GM18507 (cell line): ENCODE measurements at places on chromosomes 4 and X.

DNA sequence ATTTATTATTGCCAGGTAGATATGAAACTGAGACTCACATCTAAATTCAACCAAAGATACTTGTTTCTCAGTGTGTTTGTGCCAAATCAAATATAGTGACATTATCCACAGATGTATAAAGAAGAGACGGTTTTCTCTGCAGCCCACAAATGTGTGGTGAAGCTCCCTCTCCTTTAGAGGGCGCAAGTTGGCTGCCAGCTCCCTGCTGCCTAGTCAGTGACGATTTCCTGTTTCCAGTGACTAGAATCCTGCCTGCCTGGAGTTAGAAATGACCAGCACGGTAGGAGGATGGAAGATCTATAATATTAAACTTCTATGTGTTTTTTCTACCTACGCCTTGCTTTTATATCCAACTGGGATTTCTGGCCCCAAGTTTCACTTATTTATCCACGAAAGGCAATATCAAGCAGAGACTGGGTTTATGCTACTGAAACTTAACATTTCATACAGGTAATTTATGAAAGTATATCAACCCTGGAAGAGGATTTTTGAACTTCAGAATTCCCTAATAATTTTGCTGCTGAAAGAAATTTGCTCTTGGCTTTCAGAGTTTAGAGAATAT is 1793.7 kb upstream of the TENM3 start:
- DNase-seq = no peak

DNA sequence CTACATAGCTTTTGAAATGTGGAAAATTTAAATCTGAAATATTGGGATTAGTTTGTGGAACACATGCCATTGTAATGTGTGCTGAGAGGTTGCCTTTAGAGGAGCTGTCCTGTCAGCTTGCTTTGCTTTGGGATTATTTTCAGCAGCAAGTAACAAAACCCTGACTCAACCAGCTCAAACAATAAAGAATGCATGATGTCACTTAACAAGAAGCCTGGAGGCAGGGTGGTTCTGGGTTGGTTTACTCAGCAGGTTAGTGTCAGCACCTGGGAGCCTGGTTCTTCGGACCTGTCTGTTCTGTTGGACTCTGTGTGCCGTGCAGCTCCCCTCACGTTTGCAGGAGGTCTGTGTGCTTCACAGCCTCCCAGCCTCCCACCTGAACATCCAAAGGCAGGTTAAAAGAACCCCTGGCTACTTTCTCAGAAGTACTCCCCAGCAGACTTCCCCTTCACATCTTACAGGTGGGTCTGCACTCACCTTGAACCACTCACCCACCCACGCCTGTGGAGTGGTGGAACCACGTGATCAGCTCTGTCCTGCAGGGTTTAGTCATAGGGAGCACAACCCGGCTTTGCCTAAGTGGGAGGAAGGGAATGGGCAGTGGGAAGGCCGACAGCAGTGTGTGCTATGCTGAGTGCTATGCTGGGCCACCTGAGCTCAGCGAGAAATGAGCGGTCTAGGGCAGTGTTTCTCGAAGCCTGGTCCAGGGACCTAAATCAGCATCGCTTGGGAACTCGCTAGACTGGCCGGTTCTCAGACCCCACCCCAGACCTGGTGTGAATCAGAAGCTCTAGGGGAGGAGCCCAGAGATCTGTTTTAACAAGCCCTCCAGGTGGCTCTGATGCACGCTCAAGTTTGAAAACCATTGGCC is 20.4 kb downstream of the TMEM131L start:
- DNase-seq = no peak

GRCh38 chrX:12142661-12143060 is 4.4 kb downstream of the FRMPD4 start:
- no peak for DNase-seq

GRCh38 chrX:55008571-55009358 is 8.6 kb downstream of the APEX2 start:
- no peak for DNase-seq

- no peak for DNase-seq
Observed at GRCh38 chr4:144718958-144719512, 73.1 kb downstream of the HHIP start.

- no peak for DNase-seq
Observed at GRCh38 chr4:168528131-168528949, 31.5 kb downstream of the PALLD start.

GRCh38 chr4:24489870-24490269 is 94.5 kb downstream of the DHX15 start:
- no peak for DNase-seq

GRCh38 chr4:35757836-35758235 is 486.5 kb downstream of the ARAP2 start:
- DNase-seq = no peak

DNA sequence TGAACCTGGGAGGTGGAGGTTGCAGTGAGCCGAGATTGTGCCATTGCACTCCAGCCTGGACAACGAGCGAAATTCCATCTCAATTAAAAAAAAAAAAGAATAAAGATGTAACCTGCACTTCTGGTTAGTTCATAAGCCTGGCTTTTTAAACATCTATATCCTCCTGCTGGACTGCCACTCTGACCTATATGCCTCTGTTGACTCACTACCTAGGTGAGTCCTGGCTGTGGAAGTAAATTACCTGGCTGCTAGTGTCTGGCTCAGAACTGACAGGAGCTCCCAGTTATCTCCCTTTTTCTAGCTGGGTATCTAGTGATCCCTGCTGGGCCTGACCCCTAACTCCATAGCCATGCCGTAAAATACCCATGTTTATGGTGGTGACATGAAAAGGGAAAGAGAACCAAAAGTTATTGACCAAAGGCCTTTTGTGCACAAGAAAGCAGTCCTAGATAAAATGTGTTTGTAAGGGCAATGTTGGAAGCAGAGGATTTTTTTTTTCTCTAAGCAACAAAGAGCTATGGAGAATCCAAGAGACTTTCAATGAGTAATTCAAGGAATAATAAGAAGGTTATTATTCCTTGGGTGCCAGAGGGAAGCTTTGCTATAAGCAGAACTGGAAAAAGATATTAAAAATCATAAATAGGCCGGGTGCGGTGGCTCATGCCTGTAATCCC is 10.4 kb upstream of the G3BP2 start:
- DNase-seq = no peak

DNA sequence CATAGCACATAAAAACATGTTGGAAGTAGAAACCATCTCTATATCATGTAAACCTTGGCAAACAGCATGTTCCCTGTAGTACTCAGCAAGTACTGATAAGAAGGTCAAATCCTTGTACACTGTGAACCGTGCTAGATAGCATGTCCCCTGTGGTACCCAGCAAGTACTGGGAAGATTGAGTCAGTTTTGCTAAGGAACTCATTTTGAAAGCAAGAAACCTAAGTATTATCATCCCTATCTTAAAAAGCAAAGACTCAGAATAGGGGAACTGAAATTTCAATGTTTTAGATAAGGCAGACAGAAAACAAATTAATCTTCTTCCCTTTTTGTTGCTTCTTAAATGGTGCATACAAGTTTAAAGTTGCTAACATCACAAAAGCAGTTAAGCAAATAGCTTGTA is 180.2 kb downstream of the RBM46 start:
- no peak for DNase-seq

- DNase-seq = no peak
Observed at GRCh38 chr4:9599266-9599665, 155.1 kb downstream of the DEFB131A start.

- DNase-seq = no peak
Observed at GRCh38 chrX:37638047-37638446, 47.5 kb upstream of the XK start.

DNA sequence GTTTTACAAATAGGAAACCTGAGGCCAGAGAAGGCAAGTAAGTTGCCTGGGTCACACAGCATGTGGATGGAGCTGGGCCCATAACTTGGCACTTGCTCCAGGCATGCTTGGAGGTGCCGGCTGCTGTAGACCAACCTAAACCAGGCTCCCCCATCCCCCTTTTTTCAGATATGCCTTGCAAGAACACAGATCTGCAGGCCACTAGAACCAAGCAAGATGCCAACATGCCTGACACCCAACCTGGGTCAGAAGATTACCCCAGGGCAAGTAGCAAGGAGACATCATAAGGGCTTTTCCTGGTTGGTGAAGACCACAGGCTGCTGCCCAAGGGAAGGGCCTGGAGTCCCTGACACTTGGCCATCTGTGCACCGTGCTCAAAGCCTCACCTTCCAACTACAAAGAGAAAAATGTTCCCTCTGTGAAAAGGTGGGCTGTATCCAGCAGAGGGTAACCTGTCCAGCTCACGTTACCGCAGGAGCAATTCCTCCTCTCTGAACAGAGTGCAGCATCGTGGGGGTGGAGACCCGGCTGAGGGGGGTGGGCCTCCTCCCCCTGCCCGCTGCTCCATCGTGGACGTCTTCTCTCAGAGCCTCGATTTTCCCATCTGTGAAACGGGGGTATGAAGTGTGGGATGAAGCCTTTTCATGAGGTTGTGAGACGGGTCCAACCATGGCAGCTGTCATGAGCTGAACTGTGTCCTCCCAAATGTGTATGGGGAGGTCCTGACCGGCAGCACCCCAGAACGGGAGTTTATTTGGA is 23.0 kb downstream of the HMX1 start:
- no peak for DNase-seq

DNA sequence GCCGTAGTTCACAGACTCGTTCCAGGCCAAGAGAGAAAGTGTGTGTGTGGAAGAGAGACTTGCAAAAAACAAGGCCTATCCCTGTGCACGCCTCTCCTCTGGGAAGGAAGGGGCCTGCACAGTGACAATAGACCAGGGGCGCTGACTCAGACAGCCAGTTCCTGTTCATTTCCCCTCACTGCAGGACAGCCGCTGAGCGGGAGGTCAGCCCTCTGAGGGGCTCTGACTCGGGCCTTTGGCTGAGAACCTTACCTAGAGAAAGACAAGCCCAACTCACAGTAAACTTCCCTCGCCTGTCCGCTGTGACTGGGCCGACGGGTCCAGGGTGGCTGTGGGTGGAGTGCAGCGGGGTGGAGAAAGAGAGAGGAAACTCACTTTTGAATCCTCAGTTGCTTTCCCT is 52.1 kb downstream of the RTL5 start:
- DNase-seq = no peak

GRCh38 chr4:16706251-16706650 is 192.2 kb downstream of the LDB2 start:
- DNase-seq = no peak

DNA sequence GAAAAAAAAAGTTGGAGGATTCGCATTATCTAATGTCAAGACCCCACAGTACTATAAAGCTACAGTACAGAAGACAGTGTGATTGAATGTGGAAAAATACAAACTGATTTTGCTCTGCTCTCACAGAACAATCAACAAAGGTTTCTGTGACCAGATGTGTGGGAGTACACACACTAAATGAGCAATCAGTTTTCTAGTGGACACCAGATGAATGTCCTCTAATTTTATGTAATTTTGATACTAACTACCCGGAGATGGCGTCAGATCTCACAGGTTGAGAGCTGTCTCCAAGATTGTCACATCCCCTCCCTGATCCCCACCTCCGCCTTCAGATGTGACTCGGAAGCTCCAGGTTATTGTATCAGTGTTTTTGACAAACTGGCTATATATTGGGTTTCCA is 81.9 kb upstream of the HUWE1 start:
- no peak for DNase-seq

GRCh38 chrX:9342561-9343051 is 122.3 kb upstream of the TBL1X start:
- DNase-seq = no peak

- no peak for DNase-seq
Observed at GRCh38 chr4:114021451-114021850, 42.0 kb upstream of the ARSJ start.

GRCh38 chr4:101014417-101014816 is 332.9 kb downstream of the PPP3CA start:
- DNase-seq = no peak

- no peak for DNase-seq
Observed at GRCh38 chrX:53155512-53156206, 61.7 kb downstream of the KANTR start.

GRCh38 chr4:43251841-43252240 is 359.3 kb downstream of the GRXCR1 start:
- DNase-seq = no peak

GRCh38 chrX:31931225-31931624 is 859.4 kb upstream of the FTHL17 start:
- DNase-seq = no peak

DNA sequence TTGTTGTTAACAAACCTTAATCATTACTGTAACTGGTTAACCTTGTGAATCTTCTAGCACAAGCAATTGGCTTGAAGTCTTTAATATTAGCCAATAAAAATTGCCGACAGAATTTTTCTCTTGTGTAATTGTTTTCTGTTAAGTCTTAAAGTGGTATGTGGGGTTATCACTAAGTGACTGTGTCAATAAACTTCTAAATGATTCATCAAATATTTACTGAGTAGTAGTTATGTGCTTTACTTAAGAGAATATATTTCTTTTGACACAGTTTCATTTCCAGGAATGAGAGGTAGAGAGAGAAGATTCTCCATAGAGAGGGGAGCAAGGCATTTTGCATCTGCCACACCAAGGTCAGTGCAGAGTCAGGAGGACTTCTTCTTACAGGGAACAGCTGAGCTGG is 2361.6 kb upstream of the AGA start:
- DNase-seq = no peak

DNA sequence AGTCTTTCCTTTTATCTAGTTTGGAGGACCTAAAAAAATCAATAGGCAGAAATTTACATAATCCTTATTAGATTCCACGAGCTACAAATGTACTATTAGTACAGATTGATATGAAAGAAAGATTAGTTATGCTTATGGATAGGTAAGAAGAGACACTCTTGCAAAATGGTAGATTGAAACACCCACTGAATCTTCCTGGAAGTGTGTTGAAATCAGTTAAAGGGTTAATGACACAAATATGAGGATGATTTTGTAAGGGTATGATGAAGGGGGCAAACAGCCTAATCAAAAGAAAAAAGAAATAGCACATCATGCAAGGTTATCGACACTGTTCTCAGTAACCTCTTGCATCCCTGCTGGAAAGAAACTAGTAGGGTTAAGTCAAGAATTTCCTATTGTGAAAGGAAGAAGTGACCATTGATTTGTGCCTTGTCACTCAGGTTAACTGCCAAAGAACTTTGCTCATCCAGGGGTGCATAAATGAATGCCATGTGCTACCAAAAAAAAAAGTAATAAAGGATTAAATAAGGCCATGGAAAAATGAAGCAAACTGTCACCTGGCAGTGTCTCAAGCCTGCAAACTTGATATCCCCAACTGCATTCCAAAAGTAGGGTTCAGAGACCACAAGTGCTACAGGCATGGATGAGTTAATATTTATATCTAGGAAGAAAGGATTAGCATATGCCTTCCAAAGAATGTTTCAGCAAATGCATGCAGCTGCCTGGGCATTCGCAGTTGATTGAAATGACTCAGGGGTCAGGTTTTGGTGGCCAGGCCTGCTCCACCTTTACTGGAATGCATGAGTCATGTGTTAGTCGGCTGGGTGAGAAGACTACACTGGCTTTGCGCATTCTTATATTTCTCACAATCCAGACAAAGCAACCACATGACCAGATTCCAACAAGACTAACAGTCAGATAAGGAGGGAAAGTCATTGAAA is 78.3 kb upstream of the ATXN3L start:
- no peak for DNase-seq

GRCh38 chrX:11533199-11533651 is 132.5 kb downstream of the ARHGAP6 start:
- peak; percentile 17 for DNase-seq

DNA sequence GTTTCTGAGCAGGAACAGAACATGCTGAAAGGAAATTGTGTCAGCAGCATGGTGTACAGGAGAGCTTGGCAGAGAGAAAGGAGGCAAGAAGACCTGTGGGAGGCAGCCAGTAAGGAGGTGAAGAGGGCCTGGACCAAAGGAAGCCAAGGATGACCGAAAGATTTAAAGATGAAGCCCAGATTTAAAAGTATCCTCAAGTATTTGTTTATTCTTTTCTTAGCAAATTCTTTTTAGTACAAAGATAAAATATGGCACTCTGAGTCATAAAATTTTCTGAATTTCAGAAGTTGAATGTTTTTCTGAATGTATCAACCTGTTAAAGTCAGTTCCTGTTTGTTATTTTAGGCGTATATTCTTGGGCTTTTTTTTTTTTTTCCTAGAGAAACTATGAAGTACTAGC is 3.5 kb downstream of the PKD2 start:
- no peak for DNase-seq
